ENCODE measurements at places on chromosomes 1 and 21.

GRCh38 chr1:177173976-177174375, 3.2 kb downstream of the BRINP2 start:
- no peak for DNase-seq

DNA sequence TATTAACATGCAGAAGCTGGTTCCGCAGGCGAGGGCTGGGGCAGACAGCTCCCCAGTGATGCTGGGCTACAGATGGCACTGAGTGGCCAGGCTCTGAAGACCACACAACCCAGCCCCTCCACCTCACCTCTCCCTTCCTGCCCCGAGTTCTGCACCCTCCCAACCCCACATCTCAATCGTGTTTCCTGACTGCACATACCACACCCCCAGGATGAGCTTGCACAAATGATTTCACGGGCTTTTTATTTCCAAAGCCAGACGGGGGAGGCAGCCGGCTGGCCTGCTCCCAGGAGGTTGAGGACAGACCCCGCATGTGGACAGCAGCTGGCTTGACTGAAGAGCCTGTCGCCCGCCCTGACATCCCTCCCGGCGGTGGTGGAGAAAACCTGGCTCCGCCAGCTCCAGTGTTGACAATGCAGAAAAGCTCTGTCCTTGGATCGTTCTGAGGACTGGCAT, 21.4 kb upstream of the ALDH4A1 start:
- no peak for DNase-seq

DNA sequence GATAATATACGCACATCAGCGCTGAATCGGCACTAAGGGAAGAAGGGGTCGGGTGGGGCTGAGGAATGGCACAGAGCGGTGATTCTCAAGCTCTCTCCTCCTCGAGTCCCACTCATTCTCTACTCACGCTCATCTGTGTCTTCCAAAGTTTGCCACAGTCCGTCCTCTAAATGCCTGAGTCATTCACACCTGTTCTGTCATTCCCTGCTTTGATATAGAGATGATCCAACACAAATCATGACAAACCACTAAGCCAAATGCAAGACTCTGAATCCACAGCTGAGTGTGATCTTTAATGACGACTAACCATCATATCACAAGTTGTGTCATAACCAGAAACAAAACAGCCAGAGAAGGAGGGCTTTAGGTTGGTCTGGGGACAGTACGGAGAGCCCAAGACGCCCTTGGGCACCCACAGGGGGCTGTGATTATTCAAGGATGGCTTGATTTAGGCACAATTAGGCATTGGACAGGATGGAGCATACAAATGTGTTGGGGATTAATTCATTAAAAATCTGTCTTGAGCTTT, 501.5 kb downstream of the KIF26B start:
- DNase-seq: no peak

DNA sequence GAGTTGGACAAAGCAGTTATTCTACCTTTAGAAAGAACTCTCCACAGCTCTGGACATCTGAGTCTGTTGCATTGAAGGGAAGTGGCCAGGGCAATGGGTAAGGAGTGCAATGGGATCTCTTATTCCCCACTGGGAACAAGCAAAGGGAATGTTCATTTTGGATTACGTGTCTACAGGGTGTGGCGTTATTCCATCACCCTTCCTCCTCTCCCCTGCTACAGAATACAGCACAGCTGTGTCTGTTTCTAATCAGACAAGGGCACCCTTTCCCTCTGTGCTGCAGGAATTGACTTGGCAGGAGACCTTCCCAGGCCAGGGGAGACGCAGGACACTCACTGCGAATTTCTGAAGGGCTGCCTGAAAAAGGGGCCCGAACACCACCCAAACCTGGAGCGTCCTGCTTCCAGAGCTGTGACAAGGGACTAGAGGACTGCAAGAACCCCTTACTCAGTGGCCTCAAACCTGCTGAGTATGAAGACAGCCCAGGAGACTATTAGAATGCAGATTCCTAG, 163.6 kb upstream of the RAB4A start:
- DNase-seq: no peak

DNA sequence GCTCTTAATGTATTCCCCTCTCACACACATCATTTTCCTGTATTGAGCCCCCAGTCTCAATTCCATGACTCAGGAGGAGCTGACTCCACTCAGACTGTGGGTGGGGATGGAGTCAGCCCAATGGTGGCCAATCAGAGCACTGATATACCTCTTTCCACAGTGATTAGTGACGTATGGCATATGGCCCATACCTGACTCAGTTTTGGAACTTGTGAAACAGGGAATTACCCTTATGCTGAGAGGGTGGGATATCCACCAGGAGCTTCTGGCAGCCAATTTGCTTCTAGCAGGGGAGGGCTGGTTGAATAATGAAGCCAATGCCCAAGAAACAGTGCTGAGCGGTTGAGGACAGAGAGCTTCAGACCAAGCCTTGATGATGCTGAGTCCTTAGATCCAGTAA, 86.4 kb upstream of the SPATA6 start:
- no peak for DNase-seq

- no peak for DNase-seq
Observed at GRCh38 chr1:33635336-33636012, 163.0 kb downstream of the ZSCAN20 start.

DNA sequence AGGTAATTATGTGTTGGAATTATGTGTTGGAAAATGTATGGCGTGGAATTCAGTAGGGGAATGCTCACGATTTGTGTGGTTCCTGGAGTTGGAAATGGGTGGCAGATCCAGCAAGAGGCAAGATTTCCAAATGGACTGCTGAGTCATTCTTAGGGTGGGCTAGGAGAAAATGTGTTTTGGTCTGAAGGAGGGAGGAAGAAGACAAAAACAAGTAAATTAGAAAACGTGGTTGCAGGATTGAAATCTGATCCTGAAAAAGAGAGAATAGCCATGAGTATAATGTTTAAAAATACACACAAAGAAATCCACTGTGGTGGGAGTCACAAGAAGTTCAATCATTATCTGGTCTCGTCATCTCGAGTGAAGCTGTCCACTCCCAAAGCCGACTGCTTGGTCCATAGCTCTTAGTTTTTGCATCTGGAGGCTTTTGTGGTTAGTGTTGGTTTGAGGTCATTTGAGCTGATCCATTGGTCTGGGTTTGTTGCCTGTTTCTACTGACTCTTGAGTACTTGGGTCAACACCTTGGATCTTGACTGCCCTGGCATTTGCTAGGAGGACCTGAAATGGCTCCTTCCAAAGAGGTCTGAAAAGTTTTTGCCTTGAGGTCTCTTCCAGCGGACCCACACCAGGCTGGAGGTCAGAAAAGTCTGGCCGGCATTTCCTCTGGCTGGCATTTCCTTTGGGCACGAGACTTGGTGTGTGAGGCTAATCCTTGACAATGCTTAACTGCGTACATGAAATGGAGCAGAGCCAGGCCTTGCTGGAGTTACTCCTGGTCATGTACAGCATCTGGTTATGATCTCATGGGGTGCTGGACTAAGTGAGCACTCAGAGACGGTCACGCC, 9.2 kb downstream of the MX2 start:
- DNase-seq: no peak

DNA sequence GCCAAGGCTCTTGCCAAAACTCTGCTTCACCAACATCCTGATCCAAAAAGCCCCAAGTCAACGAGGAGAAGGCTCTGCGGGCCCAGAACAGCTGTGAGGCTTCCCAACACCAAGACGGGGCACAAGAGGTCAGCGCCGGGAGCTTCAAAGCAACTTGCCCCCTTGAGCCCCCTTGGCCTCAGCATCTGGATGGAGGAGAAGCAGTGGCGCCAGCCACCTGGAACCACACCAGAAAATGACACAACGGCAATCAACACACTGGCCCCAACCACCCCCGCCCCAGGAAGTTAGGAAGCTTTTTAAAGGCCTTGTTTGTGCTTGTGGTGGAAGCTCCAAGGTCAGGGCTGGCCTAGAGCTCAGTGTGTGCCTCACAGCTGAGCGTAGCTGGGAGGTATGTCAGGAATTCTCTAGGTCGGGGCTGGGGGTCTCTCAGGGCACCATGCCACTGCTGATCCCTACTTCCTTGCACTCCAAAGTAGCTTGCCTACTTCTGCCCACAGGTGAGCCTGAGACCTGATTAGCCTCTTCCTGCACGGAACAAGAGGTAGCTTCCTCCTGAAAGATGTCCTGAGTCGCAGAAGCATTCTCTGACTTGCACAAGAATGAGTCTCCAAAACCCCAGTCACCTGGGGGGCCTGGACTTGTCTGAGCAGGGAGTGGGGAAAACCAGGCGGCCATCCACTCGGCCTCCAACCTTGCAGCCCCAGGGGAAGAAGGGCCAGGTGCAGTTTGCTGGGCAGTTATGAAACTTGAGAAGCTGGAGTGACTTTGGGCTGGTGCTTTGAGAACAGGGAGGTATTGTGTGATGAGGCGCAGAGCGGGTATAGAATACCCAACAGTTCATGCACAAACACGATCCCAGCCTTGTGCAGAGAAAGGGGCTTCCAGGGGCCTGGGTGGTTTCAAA, 9.7 kb upstream of the SRP9 start:
- no peak for DNase-seq

GRCh38 chr1:178093494-178093950, 382 bp upstream of the RASAL2 start:
- DNase-seq: no peak

DNA sequence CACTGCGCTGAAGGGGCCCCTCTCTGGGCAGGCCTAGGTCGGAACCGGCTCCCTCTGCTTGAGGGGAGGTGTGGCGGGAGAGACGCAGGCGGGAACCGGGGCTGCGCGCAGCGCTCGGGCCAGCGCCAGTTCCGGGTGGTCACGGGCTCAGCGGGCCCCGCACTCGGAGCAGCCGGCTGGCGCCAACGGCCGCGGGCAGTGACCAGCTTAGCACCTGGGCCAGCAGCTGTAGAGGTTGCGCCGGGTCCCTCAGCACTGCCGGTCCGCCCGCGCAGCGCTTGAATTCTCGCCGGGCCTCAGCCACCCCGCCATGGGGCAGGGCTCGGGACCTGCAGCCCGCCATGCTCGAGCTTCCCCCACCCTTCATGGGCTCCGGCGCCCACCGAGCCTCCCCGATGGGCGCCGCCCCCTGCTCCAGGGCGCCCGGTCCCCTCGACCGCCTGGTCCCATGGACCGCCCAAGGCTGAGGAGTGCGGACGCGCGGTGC, 254.6 kb downstream of the COL11A1 start:
- DNase-seq: no peak

- no peak for DNase-seq
Observed at GRCh38 chr1:83500987-83501591, 497.8 kb downstream of the TTLL7 start.

- no peak for DNase-seq
Observed at GRCh38 chr21:29092102-29092959, 18.9 kb upstream of the CCT8 start.

DNA sequence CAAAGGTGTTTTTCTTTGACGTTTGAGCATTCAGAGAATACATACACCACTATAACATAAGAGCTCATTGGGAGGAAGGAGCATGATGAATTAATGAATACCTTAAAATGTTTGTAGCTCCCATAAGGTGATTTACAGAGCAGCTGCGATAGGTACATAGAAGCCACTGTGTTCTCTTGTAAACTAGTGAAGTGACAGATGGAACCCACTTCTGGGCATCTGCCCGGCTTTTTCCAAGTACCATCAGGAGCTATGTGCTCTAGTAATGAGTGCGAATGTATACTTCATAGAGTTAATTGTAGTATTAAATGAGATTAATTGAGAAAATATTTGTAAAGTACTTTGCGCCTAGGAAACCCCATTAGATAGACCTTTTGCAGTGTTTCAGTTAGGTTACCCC, 48.4 kb downstream of the HENMT1 start:
- DNase-seq: no peak

DNA sequence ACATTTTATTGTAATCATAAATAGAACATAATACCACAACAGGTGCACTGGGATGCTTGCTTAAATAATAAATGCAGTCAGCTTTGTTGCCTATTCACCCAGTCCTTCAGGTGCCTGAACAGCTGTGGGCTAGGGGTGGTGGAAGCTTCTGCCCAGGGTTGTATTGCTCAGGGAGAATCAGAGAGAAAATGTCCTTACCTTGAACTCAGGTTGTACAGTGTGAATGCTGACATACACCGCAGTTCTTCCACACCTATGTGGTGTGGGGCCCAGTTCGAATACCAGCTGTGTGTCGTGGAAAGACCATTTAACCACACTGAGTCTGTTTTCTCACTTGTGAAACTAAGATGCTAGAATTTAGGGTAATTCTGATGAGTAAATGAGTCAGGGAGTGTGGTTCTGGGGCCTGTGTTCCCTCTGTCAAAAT, 115.7 kb upstream of the ATP1A1 start:
- no peak for DNase-seq

DNA sequence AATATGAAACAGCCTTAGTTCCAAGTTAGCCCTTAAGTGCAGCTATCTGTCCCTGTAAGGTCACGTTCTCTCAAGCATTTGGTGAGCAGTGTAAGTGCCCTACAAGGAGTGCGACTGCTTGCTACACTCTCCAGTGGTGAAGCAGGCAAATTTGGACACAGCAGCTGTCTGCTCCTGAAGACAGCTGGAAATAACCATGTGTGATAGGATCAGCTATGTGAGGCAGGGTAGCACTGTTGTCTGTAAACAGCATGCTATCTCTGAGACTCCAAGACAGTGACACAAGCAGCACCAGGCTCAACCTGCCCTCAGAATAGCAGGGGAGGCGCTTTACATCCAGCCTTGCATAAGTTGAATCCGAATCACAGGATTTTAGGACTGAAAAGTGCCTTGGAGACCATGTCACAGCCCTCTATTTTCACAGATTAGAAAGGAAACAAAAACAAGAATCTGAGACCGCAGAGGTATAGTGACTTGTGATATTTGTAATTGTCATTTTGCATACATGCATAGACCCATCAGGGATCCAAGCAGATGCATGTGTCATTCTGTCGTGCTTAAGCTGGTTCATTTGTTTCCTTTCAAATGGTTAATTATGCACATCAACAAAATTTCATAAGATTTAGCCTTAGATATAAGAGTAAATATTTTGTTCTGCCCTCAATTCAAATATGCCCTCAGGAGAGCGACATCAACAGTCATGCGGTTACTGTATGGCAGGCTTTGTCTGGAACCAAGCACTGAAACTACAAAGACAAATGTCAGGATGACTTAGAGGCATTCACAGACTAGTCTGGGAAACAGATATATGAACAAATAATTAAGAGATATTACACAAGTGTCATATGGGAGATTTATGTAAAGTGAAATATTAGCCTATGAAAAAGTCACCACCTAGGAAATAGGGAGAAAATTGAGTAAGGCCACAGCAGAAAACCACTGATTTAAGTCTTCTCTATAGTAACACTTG, 134.9 kb upstream of the NRIP1 start:
- no peak for DNase-seq

DNA sequence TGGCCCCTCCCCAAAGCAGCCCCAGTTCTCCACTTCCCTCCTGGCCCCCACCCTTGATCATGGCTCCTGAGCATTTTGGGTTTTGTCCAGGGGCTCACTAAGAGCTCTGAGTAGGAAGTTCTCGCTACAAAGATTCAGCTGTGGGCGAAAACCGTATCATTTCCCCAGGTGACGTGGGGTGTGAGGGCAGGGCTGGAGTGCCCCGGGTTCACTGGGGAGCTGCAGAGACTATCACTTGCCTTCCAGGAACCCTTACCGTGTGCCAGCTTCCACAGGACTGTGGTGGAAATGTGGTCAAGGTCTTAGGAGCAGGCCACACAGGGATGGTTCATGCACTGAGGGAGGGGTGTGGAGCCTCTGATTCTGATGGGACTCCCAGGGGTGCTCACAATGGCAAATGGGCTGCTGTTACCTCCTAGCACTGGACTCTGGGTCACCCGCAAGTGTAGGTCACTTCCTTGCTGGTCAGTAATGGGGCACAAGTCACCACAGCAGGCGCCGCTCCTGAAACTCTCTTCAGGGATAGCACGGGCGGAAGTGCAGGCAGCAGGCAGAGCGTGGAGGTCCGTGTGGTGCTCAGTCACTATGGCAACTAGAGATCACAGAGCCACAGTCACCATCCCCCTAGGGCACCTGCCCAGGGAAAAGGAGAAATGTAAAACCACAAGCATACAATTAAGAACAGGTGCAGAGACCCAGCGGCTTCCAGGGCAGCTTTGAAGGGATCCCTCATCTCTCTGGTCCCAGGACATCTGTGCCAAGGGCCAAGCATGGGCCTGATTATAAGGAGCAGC, 35.4 kb downstream of the RSPH1 start:
- DNase-seq: no peak

Data from activated effector memory CD4-positive, alpha-beta T cell treated with Interleukin-2 at 50 U/mL for 16 hours (primary cell).